ENCODE measurements at places on chromosomes 4 and X.

DNA sequence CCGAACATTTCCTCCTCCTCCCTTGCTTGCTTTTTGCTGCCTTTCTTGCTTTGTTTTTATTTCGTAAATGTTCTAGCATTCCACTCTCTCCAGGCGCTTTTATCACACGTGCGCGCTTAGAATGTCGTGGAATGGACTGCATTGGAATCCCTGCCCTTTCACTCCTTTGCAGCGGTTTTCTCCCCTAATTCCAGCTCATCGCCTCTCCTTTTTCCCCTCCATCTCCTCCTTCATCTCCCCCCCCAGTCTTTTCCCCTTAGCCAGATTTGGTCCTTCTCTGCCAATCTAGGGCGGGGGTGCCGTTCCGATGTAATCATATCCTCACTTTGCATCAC is 579 bp downstream of the OGT start:
- no peak for DNase-seq

DNA sequence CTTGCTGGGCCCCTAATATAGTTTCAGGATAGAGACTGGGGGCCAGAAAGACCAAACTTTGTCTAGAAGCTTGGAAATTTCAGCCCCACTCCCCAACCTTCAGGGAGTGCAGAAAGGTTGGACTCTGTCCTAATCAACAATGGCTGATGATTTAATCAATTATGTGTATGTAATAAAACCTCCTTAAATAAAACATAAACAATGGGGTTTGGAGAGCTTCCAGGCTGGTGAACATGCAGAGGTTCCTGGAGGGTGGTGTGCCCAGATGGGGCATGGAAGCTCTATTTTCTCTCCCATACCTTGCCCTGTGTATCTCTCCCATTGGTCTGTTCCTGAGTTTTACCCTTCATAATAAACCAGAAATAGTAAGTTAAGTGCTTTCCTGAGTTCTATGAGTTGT is 174.2 kb downstream of the GC start:
- no peak for DNase-seq

DNA sequence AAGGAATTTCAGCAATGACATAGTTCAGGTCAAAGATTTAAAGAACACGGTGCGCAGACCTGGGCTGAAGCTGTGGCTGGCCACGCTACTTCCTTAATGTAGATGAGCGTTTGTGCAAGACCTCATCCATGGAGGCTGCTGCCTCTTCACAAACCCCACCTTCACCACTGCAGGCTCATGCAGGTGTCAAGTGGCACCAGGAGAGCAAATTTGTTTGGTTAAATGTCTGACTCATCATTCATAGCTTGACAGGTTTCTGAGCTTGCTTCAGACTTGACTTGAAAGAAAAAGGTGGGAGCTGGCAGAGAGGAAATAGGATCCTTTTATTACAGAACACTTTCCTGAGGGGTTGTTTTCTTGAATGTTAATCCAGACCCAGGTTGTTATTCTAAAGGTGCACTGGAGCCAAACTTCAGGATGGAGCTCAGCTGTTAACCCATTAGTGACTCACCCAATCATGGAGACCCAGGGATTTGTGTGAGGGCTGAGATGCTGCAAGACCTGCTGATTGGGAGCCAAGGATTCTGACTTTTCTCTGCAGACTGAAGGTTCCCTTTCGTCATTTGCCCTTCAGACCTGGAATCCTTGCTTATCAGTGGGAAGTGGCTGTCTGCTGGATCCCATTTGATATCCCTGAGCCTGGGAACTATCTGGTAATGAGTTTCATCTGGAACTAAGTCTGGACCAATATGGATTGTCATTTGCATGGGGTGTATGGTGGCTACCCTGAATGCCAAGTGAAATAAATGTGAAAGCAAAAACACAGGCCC is 315.3 kb downstream of the PTTG2 start:
- DNase-seq: no peak

- no peak for DNase-seq
Observed at GRCh38 chr4:8255698-8256441, 13.7 kb upstream of the HTRA3 start.

DNA sequence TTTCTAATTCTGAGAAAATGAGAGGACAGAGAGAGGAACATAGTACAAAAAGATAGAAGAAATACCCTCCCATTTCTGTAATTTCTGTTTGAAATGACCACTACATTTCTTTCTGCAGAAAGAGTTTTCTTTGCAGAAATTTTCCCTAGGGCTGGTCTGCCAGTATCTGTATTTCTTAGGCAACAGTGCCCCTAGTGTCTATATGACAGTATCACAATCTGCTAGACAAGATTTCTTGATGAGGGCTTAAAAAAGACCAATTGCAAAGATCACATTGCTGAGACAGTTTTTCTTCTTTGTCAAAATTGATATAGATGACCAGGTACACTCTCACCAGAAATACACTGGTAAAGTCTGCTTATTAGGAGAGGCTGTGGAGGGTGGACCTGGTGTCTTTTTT is 81.0 kb upstream of the ZDHHC15 start:
- DNase-seq: no peak

DNA sequence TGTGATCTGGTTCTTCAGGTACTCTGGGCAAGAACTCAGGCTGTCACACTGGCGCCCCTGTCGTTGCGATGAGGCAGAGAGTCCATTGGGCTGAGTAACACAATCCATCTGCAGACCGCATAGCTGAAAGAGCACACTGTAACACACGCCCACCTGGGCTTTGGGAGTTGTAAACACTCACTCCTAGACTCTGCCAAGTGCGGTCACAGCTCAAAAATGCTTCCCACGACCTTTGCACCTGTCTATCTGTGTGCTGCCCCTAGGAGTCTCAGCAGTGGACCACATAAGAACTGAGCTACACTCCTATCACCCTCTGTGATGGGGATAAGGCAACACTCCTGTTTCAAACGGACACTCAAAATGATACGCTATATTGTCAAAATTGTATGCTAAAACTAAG is 2028.3 kb downstream of the PCDH7 start:
- DNase-seq: no peak

GRCh38 chr4:77344001-77344400 is 187.0 kb downstream of the CCNG2 start:
- no peak for DNase-seq

DNA sequence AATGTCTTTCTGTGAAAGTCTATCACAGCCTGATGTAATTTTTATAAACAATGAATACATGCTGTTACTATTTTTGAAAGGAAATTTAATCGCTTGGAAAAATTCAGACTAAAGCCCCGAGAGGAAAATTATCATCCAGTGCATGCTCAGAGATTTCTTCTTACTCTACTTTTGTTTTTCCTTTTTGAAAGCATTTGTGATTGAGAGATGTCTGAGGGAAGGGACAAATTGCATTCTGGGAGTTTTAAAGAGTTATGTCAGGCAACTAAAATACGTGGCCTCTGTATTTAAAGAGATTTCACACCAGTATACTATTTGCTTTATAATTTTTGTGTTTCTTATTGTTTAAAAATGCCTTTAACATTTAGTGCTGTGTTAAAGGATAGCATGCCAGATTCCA is 1.4 kb upstream of the ZFX start:
- no peak for DNase-seq

- DNase-seq: no peak
Observed at GRCh38 chrX:24607616-24608015, 39.5 kb downstream of the PCYT1B start.

GRCh38 chrX:21802054-21802670 is 37.3 kb upstream of the MBTPS2 start:
- no peak for DNase-seq

- no peak for DNase-seq
Observed at GRCh38 chr4:127347936-127348335, 284.8 kb upstream of the INTU start.

GRCh38 chrX:134721766-134722532 is 63.7 kb upstream of the PLAC1 start:
- DNase-seq: no peak

DNA sequence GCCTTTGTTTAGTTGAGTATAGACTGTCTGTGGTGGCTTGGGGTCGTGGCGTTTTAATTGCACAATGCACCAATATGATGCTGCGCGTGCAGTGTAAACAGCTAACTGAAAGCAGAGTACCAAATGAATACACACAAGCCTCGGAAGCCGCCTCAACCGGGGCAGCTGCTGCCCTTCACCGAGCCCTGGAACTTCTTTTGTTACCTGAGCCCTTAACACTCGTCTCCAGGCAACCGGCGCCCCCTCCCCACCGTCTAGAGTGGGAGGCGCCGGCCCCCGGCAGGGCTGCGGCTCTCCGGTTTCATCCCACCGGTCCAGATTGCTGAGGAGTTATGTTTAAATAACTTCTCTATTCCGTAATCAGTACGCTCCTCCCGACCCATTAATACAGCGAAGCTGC is 173.2 kb upstream of the TBL1X start:
- no peak for DNase-seq

DNA sequence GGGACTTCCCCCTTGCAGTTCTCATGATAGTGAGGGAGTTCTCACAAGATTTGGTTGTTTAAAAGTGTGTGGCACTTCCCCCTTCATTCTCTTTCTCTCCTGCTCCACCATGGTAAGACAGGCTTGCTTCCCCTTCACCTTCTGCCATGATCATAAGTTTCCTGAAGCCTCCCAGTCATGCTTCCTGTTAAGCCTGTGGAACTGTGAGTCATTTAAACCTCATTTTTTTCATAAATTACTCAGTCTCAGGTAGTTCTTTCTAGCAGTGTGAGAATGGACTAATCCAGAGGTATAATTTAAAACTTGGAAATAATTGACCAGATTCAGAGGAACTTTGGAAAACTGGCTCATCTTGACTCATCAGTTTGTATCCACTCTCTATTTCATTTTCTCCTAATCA is 129.0 kb downstream of the TMEM47 start:
- no peak for DNase-seq

DNA sequence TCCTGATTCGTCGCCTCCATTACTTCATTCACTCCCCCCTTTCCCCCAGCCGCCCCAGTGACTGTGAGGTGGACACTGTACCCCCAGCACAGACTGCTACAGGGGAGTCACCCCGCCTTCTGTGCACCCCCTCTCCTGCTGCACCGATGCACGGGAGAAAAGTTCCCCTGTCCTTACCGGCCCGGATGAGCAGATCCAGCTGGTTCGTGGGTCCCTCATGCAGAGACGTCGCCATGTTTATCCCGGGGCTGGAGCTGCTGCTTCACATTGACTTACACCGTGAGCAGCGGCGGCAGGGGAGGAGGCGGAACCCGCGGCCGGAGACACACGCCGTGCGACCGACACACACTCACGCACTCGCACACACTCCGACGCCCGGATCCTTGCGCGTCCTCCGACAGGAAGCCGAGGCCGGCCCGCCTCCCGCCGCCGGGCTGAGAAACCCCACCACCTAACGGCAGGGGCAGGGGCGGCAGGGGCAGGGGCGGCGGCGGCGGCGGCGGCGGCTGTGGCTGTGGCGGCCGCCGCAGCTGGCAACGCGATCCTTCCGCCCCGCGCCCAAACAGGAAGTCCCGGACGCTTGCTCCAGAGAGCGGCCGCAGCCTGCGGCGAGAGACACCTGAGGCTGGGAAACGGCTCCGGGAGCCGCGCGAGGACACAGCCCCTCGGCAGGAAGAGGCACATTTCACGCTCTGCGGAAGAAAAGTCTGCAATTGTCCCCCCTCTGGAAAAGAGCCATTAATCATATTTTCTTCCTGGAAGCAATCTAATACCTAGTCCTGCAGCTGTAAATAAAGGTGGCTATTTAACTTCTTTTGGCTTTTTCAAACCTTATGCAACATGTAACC is 68.6 kb downstream of the NOCT start:
- no peak for DNase-seq

- peak; percentile 18 for DNase-seq
Observed at GRCh38 chrX:10387011-10387410, 230.2 kb downstream of the CLCN4 start.

DNA sequence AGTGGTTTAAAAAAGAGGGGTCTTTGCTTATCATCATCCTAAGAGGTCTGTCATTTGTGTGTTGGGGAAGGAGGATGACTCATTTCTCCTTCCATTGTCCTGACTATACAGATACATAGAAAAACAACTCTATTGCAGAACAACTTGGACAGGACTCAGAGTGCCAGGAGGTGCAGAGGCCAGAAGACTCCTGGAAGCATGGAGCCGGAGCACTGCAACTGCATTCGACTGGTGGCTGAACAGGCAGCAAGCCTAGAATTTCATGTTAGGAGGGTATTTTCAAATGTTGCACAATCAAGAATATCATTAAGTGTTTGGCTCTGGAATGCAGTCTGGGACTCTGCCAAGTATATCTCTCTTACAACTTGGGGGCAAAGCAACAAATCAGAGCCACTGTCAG is 35.0 kb upstream of the MAML3 start:
- no peak for DNase-seq

DNA sequence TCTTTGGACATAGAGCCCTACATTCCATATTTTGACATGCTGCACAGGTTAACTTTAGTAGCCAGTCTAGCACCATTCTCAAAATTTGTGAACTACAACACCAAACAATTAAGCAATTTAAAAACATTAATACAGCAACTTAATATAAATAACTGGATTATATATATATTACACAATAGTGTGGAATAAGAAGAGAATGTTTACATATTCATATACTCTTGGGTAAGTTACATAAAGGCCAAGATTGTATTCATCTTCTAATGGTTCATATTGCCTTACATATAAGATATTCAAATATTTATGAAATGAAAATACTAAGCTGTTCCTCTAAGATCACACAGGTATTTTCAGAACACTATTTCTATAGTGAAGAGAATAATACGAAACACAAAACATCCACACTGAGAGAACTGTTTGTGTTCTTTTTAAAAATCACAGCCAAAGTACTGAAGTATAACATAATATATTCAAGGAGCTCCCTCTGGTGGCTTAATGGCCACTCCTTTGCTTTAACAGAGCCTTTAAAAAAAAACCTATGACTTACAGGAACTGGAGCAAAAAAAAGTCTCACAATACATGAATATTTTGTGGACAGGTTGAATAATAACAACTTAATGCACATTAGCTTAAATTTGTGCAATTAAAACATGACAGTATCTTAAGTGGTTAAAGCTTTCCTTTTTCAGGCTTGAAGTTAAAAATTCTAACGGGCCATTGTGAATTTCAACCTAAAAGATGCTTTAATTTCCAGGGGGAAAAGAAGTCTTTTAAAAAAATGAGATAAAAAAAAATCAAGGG is 46.2 kb downstream of the NEK1 start:
- no peak for DNase-seq

DNA sequence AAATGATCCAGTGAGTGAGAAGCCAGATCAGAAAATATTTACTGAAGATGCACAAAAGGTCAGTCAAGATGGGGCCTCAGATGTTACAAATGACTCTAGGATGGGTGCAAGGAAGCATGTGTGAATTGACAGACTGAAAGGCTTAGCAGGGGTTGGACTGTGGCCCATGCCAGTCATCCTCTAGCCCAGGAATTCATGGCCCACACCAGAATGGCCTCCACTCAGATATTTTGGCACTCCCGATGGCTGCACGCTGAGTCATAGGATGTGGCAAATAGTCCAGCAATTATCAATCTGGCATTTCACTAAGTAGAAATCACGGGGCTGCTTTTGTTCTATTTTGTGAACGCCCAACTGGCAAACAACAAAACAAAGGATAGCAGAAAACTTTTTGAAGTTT is 406.5 kb downstream of the IQCM start:
- DNase-seq: peak; percentile 19

GRCh38 chrX:136736690-136737089 is 44.0 kb downstream of the ARHGEF6 start:
- DNase-seq: no peak

GRCh38 chr4:38084877-38085711 is 124.9 kb downstream of the PTTG2 start:
- DNase-seq: no peak

- no peak for DNase-seq
Observed at GRCh38 chrX:31547816-31548215, 476.0 kb upstream of the FTHL17 start.
